SK-N-MC (cell line): ENCODE measurements at places on chromosomes 2 and 18.

DNA sequence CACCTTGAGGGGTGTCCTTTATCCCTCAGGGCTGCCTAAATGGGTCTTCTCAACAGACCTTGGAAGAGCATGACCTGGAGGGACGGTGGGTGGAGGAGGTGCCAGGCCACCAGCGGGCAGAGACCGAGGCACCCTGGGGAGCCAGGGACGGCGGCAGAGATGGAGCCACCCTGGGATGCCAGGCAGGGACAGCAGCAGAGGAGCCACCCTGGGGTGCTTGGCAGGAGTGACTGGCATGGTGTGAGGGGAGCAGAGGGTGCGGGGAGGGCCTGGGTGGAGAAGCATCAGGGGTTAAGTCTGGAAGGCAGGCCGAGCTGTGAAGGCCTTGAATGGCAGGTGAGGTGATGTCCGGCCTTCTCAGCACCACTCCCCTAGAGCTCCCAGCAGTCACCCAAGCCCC lies 56.1 kb downstream of the CIB4 start:
- DNase-seq: no peak

DNA sequence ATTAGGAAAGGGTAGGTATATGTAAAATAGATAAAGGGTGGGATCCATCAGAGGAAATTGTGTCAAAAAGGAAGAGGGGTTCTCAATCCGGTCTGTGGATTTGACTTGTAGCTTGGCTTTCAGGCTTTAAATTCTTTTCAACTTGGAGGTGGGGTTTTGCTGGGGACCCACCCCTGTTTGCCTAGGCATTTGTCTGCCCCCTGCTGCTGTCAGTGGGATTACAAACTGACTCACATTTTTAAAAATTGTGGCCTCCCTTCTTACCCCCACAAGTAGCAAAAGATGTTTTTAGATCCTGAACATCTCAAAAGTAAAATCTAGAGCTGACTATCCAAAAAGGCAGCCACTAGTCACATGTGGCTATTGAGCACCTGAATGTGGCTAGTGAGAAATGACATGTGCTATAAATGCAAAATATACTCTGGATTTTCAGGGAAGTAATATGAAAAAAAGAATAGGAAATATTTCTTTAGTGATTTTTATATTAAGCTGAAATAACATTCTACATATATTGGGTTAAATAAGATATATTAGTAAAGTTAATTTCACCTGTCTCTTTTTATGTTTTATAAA lies 178.9 kb downstream of the GFPT1 start:
- no peak for DNase-seq

GRCh38 chr2:199207011-199207410 lies 250.7 kb downstream of the SATB2 start:
- DNase-seq: no peak

GRCh38 chr18:53943326-53943860 lies 281.1 kb downstream of the MBD2 start:
- DNase-seq: no peak

DNA sequence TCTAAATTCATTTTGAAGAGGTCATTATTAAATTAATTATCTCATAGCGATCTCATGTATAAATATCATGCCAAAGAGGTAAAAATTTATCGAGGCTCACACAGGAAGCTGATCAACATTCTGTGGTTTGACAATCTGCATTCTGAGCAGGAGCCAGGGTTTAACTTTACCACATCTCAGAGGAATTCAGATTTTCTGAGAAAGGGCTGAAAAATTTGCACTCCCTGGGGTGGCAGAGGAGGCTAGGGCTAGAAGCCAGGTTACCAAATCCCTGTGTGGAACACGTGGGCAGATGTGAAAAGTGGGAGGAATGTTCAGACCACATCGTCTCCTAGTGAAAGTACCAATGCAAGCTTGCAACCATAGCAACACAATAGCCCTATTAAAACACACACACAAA lies 63.5 kb upstream of the CTLA4 start:
- DNase-seq: peak; percentile 82

DNA sequence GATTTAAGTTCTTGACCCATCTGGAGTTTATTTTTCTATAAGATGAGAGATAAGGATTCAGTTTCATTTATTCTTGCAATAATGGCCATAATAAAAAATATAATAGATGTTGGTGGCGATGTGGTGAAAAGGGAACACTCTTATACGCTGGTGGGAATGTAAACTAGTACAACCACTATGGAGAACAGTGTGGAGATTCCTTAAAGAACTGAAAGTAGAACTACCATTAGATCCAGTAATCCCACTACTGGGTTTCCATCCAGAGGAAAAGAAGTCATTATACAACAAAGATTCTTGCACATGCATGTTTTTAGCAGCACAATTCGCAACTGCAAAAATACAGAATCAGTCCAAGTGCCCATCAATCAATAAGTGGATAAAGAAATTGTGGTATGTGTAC lies 1040.5 kb upstream of the GYPC start:
- DNase-seq: no peak
